ENCODE measurements at places on chromosomes 1 and 21.

DNA sequence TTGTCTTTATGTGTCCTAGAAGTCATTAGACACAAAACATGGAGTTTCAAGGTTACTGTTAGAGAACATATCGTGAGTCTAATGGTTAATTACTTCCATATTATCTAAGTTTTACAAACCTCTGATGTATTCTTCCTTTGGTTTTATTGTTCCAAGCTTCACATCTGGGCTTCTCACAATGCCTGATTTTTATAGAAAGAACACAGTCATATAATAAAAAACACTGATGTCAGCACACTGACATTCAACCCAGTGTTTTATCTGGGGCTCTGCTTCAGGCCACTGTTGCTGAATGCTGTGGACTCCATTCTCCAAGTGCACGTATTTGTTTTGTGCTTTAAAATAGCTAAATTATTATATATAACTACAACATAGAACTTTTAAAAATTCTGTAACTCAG lies 232.9 kb downstream of the SMYD3 start:
- no peak for DNase-seq

- no peak for DNase-seq
Measured at GRCh38 chr1:183711741-183712361, 58.7 kb upstream of the APOBEC4 start.

DNA sequence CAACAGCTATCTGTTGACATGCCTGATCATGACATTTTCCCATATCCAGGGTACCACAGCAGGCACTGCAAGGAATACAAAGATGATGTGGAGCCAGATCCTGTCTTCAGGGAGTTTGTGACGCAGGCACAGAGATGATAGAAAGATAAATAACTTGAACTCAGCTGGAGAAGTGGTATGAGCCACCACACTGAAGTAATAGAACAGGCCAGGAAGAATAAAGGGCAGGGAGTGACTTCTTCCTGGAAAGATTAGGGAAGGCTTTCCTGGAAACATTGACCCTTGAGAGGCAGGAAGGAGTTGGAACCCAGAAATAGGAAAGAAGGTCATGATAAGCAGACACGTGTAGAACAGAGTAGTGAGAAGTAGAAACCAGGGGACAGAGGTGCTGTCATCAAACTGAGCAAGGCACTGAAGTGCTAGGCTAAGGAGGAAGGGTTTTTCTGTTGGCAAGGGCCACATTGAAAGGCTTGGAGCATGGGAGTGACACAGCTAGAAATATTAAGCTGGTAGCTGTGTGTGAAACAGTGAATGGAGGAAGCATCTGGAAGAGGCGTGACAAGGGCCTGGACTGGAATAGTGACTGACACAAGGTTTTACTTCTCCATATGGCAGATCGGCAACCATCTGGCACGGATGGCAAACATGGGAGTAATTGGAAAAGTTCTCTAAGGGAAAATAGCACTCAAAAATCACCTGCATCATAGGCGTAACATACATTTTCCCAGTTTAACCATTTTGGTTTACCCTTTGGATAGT lies 68.4 kb downstream of the AK5 start:
- DNase-seq, result no peak

- no peak for DNase-seq
Measured at GRCh38 chr1:165734906-165735305, 33.8 kb downstream of the TMCO1 start.

GRCh38 chr1:35499652-35500176 lies 57.5 kb downstream of the KIAA0319L start:
- peak; percentile 7 for DNase-seq

GRCh38 chr1:226826479-226827261 lies 43.7 kb upstream of the PSEN2 start:
- DNase-seq, result no peak

- no peak for DNase-seq
Measured at GRCh38 chr1:79150576-79150975, 144.0 kb upstream of the ADGRL4 start.

GRCh38 chr1:19922015-19922688 lies 1.3 kb downstream of the PLA2G2E start:
- DNase-seq, result no peak

Measured in stimulated activated CD4-positive, alpha-beta T cell treated with anti-CD3 and anti-CD28 coated beads, Interleukin-4, amount 100 ng/mL, for 24 hours (primary cell).